ENCODE measurements at places on chromosomes 6 and 20.

- DNase-seq = no peak
Observed at GRCh38 chr20:44714102-44714700, 968 bp upstream of the CCN5 start.

- no peak for DNase-seq
Observed at GRCh38 chr6:167244991-167245390, 46.1 kb upstream of the UNC93A start.

DNA sequence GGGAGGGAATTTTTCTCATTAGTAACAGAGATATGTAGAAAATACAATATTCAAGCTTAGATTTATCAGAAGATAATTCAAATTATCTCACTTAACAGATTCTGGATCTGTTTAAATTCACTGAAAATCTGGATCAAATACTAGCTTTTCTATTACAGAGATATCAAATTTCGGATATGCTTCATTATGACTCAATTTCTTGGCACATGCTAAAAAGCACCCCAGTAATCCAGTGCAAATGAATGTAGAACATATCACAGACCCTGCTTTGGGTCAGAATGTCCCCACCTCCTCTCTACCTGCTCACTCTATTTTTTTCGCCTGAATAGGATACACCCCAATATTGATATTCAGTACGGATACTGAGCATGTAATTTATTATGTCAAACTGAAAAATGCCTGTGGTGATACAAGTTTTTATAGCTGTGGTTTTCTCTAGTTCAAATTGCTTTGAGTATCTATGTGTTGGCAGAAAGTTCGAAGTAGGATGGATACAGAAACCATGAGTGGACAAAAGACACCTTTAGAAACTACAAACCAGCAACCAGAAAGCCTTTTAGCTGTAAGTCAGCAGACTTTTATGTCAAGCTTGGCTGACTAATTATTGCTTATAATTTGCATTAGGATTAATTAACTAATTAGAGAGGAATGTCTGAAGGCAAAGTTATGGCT, 290.0 kb downstream of the TFAP2B start:
- DNase-seq = no peak

DNA sequence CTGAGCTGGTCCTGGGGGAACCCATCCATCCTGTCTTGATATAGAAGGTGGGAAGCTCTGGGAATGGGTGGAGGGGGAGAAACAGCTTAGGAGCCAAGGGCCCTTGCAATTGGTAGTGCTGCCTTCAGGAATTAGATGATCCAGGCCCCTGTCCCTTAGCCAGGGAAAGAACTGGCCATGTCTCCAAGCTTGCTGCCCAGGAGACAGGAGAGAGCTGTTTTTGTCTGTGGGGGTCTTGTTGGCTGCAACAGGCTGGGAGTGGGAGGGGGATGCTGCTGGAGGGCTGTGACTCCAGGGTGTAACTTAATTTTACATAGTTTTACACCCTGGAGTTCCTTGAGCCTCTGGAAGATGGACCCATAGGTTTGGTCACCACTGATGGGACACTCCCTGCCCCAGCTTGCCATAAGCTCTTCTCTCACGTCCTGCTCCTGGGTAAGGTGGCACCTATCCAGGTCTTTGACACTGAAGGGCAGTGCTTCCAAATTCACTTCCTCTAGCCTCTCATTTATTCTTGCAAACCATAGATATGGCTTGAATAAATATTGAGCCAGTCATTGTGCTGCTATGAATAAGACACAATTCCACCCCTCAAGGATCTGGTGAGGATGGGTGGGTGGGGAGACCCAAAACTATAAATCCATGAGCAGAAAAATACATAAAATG, 16.8 kb downstream of the VEGFA start:
- DNase-seq = no peak
